T-helper 2 cell (primary cell): ENCODE measurements at places on chromosomes 12 and 14.

- no peak for DNase-seq
These were observed 12.7 kb downstream of the JAG2 start for GRCh38 chr14:105155681-105156413.

DNA sequence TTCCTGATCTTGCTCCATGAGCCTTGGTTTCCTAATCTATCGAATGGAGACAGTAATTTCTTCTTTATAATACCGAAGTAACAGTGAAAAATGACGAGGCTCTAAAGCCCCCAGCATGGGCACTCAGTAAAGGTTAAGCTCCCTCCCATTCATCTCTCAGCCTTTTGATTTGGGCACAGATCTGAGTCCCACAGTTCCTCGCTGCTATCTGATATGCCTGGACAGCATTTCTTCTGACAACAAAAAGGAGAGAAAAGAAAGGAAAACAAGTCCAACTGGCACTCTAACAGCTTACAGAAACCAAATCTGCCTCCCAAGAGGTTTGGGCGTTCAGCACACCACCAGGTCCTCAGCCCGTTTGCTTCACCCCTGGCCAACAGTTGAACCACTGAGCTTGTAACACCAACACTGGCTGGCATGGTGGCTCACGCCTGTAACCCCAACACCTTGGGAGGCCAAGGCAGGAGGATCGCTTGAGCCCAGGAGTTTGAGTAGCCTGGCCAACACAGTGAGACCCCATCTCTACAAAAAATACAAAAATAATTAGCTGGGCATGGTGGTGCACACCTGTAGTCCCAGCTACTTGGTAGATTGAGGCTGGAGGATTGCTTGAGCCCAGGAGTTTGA lies 19.5 kb downstream of the CCDC88C start:
- no peak for DNase-seq

- no peak for DNase-seq
These were observed 52.8 kb upstream of the EGLN3 start for GRCh38 chr14:34003691-34004090.

DNA sequence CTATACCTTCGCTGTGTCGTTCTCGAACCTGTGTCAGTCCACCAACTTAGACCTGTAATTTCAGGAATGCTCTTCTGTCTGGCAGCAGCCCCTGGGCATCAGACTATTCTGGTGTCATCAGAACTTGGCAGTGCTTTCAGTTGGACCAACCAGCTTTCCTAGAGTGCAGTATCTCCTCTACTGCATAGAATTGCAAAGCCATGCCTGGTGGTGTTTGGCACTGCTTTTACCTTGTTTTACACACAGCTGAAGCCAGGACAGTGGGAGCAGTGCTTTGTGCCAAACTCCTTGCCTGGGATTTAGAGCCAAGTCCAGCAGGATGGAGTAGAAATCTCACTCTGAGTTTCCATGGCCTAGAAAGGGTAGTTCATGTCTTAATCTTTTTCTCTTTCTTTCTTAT lies 1.5 kb downstream of the FLVCR2 start:
- DNase-seq = no peak

GRCh38 chr14:64623554-64624165 lies 73.9 kb downstream of the PPP1R36 start:
- no peak for DNase-seq

GRCh38 chr12:127809275-127809674 lies 457.7 kb upstream of the TMEM132C start:
- DNase-seq = no peak

- no peak for DNase-seq
These were observed 17.1 kb downstream of the SLC35F4 start for GRCh38 chr14:57848786-57849185.

DNA sequence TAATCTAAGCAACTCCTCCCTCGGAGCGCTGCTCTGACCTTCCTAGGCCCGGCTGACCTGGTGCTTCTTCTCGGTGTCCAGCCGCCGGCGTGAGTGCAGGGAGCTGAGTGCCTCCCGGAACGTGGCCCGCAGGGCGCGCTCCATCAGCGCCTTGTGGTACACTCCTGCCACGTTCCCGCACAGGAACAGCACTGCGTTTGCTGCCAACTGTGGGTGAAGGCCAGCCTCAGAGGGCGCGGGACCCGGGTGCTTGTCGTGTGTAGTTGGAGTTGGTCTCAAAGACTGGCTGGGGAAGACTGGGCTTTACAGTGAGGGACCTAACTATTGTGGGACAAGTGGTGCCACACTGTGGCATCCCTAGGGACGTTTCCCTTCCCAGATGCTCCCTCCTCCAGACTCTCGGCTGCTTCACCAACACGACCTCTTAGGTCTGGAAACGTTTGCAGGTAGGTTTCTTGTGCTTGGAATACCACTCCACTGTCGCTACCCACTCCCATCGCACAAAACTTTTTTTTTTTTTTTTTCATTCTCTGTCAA lies 3.1 kb downstream of the ADCY4 start:
- DNase-seq = no peak
